ENCODE measurements at places on chromosomes 2 and 18.

- no peak for DNase-seq
These were observed 282 bp upstream of the PUS10 start for GRCh38 chr2:61018318-61018755.

DNA sequence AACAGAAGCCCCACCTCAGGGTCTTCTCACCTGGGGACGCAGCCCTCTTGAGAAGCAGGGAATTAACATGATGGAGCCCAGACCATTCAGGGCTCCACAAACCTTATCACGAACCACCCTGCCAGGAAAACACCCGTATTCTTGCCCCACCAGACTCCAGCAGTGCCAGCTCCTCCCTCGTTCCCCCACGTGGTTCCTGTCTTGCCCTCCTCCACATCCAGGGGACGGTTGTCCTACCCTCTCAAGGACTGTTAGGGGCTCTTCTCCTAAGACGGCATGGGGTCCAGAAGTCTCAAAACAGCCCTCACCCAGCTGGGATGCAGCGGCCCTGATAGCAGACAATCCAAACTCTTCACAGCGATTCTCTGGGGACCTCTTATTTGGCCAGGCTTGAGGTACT lies 372.2 kb upstream of the HS6ST1 start:
- DNase-seq, result no peak

GRCh38 chr2:176083796-176084261 lies at the start of gene EVX2:
Gene EVX2 (minus strand): TSS chr2:176083962. CDS start chr2:176083776, 186 bp downstream.
- no peak for DNase-seq

GRCh38 chr2:98909317-98910211 lies 26.5 kb downstream of the CRACDL start:
- peak; percentile 90 for DNase-seq

All from HuH-7.5 (cell line).